ENCODE measurements at places on chromosomes 7 and 10. TPM values are rescaled to one million over a fixed set of nuclear protein-coding genes. Genes with fewer than 3 reads are reported as not detected.

Gene SPDYE17
- total RNA-seq = not detected

Gene HOXA13
- total RNA-seq = not detected

- DNase-seq = no peak
Measured at GRCh38 chr10:126209451-126209850, 178.8 kb downstream of the ADAM12 start.

- no peak for DNase-seq
Measured at GRCh38 chr10:118238573-118239235, 103.4 kb downstream of the FAM204A start.

- DNase-seq = no peak
Measured at GRCh38 chr10:102208311-102209035, 17.6 kb upstream of the ELOVL3 start.

- DNase-seq = no peak
Measured at GRCh38 chr7:131948434-131949053, 392.1 kb upstream of the PODXL start.

DNA sequence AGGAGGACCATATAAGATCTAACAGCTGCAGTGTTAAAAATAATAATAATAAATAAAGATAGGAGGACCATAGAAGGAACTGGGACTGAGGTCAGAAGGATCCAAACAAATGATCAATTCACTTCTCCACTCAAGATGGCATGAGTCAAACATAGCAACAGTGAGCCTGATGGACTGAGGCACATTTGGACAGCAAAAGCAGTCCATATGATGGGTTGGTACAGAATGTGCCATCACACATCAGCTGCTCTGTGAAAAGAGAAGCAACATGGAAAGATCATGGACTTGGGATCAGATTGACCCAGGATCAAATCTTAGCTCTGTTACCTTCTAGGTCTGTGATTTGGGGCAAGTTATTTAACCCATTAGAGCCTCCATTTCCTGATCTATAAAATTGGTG is 188.9 kb upstream of the KMT2E start:
- no peak for DNase-seq

Data from activated naive CD4-positive, alpha-beta T cell treated with anti-CD3 and anti-CD28 coated beads, Interleukin-2, amount 50 U/mL, for 72 hours (primary cell).